Activated naive CD4-positive, alpha-beta T cell treated with anti-CD3 and anti-CD28 coated beads, Interleukin-2, amount 50 U/mL, for 72 hours (primary cell): ENCODE measurements at places on chromosomes 12 and 14. TPM values are rescaled to one million over a fixed set of nuclear protein-coding genes. Genes with fewer than 3 reads are reported as not detected.

The GPX2 gene
- total RNA-seq, result not detected

The NOP9 gene
- 30.5 TPM for total RNA-seq

The FAM186B gene
- 0.16 TPM for total RNA-seq

The KLRC2 gene
- 0.27 TPM for total RNA-seq

The ACTR10 gene
- total RNA-seq, result 22.4 TPM

The OTX2 gene
- not detected for total RNA-seq

The SIVA1 gene
- total RNA-seq, result 86.1 TPM

The REP15 gene
- total RNA-seq, result 1.0 TPM

The PMEL gene
- 1.2 TPM for total RNA-seq

The RPL10L gene
- not detected for total RNA-seq

The SLC6A12 gene
- total RNA-seq, result not detected

The ZNF140 gene
- total RNA-seq, result 8.4 TPM

The FOXN4 gene
- total RNA-seq, result not detected

The WSCD2 gene
- not detected for total RNA-seq

The TAS2R43 gene
- 2.7 TPM for total RNA-seq

The CDCA4 gene
- 54.2 TPM for total RNA-seq

The JPH4 gene
- total RNA-seq, result not detected

The CPNE6 gene
- total RNA-seq, result not detected

The ATF7IP gene
- total RNA-seq, result 78.1 TPM

The BHLHE41 gene
- total RNA-seq, result not detected

The MORN3 gene
- 1.3 TPM for total RNA-seq

The RNF212B gene
- not detected for total RNA-seq

The GLIPR1L1 gene
- total RNA-seq, result not detected

The COX8C gene
- not detected for total RNA-seq

The NRIP2 gene
- not detected for total RNA-seq

The CCDC175 gene
- not detected for total RNA-seq

The CCDC88C gene
- total RNA-seq, result 98.8 TPM

The ENDOU gene
- total RNA-seq, result not detected

The SERPINA12 gene
- not detected for total RNA-seq

The CMTM5 gene
- not detected for total RNA-seq

The FAM181A gene
- not detected for total RNA-seq
